ENCODE measurements at places on chromosomes 3 and 15.

DNA sequence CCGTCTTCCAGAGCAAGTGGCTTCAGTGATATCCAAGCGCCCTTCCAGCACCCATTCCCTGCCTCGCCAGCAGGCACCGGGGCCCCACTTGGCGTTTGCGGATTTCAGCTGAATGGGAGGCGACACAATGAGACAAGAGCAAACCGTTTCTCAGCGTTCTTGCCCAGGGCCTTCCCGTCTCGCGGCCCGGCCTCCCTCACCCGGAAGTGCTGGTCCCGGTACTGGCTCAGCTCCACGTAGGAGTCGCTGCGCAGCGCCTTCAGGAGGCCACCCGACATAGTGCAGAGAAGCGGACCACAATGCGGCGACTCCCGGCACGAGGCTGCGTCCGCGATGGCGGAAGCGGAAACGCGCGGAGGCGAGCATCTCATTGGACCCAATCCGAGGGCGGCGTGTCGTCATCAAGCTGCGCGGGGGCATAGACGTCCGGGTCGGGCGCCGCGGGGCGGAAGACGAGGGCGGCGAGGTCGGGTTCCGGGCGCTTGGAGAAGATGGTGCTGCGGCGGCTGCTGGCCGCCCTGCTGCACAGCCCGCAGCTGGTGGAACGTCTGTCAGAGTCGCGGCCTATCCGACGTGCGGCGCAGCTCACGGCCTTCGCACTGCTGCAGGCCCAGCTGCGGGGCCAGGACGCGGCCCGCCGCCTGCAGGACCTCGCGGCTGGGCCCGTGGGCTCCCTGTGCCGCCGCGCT, at the start of gene NCBP2:
Gene NCBP2, minus strand, starts transcription at position 303 of the 689 bp plus-strand sequence. Its CDS starts 25 bp downstream, at position 278.
- DNase-seq, result peak; percentile 95

DNA sequence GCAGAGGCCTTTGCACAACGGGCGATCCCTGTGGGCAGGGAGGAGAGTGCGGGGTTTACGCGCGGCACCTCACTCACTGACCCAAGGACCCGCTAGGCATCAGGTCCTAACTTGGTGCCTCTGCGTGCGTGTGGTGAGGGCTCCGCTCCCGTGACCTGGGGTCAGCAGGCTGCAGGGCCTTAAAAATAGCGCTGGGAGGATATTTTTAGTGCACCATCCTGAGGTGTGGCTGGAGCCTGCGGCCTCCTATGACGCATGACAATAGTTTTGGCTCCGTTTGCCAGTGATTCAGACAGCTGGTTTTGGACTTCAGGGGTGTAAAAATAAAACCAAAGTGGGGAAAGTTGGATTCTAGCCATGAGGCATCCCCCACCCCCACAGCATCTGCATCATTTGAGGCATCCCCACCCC, 139.0 kb downstream of the FAM43A start:
- DNase-seq, result no peak

DNA sequence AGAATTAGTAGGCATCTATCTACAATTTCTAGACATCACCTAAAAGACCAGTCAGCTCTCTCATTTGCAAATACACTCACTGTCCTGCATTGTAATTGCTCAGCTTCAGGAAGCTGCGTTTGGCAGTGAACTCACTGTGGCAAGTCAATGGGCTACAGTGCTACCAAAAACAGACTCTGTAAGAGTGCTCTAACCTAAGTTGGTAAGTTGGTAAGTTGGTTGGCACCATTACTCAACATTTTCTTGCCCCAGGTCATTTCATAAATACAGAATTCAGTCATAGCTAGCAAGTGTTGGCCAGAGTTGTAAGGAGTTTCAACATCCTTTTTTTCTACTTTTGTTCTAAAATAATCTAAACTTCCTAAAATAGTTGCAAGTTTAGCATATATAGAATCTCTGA, 466.3 kb downstream of the NAALADL2 start:
- DNase-seq, result no peak

DNA sequence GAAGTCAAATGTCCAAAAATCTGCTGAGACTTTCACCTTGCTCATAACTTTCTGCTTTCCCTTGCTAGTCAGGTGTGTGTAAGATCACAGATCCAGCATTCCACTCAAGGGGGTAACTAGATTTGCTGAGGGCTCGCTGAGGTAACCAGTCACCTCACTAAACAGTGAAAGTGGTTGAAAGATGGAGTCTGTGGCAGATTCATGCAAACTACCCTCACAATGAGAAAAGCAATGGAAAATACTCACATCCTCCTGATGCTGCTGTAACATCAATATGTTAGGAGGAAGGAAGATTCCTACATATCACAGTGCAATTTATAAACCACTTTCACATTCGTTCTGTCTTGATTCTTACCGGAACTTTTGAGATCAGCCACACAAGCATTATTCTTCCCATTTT, 174.3 kb upstream of the BCL6 start:
- no peak for DNase-seq

DNA sequence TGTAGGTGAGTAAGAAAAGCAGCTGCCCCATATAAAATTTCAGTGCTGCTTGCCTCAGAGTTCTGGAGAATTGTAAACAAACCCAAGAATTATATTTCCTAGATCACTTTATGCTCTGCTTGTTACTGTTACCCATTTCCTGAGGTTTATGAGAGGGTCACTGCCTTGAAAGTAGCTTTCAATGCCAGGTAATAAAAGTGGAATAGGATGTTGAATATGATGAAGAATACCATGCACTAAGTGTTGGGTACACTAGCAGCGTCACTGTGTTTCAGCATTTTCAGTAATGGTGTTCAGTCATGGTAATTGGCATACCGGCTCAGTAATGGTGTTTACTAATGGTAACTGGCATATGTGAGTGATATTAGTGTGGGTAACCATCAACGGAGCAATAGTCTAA, 449.8 kb upstream of the TPRG1 start:
- no peak for DNase-seq

DNA sequence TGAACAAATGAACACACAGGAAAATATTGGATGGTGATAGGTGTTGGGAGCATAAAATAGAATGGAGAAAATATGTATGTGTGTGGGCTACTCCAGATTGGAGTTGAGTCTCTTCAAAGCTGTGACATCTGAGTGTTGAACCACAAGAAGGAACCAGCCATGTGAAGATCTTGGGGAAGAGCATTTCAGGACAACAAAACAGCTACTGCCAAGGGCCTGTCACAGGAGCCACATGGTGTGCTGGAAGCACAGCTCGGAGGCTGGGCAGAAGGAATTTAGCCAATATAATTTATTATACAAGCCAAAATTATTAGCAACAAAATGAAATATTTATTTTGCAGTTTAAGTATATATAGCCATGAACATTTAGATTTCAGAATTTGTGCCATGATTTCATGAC, 108.3 kb upstream of the FGF7 start:
- no peak for DNase-seq

DNA sequence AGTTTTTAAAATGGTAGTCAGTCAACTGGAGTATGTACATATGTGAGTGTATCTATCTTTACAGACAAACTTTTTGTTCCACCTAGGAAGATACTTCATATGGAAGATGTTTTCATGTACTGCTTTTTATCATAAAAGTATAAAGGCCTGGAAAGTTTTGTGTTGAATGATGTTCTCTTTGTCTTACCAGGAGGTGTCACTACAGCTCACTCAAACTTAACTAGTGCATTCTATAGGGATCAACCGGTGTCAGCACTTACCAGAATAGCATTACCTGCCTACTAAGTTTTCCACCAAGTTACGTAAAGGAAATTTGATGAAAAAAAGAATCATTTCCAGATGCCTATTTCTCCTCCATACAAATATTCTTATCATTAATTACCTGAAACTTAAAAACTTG, 522.6 kb upstream of the SEMA6D start:
- no peak for DNase-seq

GRCh38 chr3:74390121-74390877, 224.2 kb downstream of the CNTN3 start:
- no peak for DNase-seq

- no peak for DNase-seq
Observed at GRCh38 chr15:27973886-27974285, 125.2 kb downstream of the OCA2 start.

- no peak for DNase-seq
Observed at GRCh38 chr15:76903251-76903681, 1.9 kb downstream of the SCAPER start.

DNA sequence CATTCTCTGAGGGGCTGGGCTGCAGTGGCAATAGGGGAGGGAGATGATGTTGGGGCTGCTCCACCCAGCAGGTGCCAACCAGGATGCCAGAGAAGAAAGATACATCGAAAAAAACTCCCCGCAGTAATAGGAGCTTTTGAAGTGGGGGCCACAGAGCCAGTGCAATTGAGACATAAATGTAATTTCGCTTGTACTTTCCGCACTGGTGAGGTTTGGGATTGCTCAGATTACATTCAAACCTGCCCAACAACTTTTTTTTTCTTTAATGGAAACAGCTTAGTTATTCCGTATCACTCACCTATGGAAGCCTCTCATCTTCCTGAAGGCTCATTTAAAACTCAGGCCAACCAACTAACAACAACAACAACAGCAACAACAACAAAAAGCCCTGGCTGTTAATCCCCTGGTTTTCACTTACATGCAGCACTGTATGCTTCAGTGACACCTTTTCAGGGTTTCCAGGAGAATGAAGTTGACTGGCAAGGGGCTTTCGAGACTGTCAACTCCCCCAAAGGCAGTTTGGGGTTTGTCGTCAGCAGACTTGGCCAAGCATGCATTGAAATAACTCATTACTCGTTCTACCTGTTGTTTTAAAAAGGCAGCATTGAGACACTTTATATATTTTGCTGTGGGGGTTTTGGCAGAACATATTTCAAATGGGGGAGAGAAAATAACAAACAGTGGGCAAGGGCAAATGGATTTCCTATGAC, 163.8 kb downstream of the EBLN2 start:
- no peak for DNase-seq

- no peak for DNase-seq
Observed at GRCh38 chr3:63966007-63966406, 53.8 kb upstream of the SCAANT1 start.

- no peak for DNase-seq
Observed at GRCh38 chr3:189756582-189757078, 125.4 kb downstream of the TP63 start.

- DNase-seq, result no peak
Observed at GRCh38 chr3:50068134-50068533, 20.6 kb upstream of the RBM5 start.

DNA sequence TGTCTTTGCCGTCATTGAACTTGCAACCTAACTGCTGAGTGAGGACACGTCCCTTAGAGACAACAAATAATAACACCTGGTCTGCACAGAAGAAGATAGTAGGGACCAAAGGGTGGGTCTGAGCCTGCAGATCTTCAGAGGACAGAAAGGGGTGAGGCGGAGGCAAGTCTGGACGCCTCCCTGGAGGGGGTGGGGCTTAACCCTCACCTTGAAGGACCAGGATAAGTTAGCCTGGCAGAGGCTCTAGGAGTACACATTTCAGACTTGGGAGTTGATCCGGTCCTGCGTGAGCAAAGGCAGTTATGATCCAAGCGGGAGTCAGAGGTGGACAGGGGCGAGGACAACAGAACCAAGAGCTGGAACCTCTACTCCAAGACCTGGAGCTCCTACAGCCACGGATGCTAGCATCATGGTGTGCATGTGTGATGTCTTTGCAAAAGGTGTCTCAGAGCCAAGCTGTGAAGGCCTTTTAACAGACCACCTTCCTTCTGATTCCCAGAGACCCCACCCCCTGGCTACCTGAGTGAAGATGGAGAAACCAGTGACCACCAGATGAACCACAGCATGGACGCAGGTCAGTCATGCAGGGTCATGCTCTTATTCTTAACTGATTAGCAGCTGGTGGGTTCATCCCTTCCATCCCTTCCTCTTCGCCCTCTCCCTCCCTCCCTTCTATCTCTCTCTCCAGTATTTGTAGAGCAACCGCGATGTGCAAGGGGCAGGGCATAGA, 88.0 kb downstream of the AAGAB start:
- DNase-seq, result no peak

DNA sequence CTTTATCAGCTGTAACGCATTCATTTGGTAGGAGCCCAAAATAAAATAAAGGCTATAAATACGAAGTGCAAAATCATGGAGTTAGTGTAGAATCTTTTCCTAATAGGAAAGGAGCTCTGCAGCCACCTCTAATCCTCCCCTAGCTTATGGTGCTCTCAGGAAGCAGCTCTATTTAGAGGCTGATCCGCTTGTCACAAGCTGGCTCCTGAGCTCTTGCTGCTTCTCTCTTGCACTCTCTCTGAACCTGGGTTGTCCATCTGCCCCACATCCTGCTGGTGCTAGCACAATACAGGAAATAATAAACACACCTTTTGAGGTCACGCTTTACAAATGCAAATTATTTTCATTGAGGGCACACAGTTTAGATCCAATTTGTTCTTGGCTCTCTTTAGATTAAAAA, 37.3 kb upstream of the BFSP2 start:
- DNase-seq, result no peak

GRCh38 chr3:30315447-30315846, 291.0 kb upstream of the TGFBR2 start:
- DNase-seq, result no peak

- no peak for DNase-seq
Observed at GRCh38 chr3:129485721-129486663, 42.4 kb upstream of the RHO start.

- no peak for DNase-seq
Observed at GRCh38 chr3:97940034-97940433, 32.2 kb downstream of the RIOX2 start.

GRCh38 chr15:99424978-99425656, 140.7 kb upstream of the MEF2A start:
- no peak for DNase-seq

DNA sequence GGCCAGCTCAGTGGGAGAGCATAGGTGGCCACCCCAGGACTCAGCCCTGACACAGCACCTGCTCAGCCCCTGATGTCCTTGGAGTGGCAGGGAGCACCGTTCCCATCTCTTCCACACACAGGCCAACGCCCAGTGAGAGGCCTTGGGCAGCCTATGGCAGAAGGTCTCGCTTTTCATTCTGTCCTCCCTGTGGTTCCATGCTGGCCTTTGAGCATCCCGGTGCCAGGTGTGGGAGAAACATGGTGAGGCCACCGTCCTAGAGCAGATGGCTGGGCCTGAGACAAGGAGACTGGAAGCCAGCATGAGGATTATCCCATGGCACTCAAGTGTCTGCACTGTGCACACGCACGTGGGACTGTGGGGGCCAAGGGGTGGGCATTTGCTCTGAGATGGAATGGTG, 25.1 kb downstream of the ADCY5 start:
- DNase-seq, result no peak

GRCh38 chr3:108110934-108111333, 20.1 kb upstream of the CD47 start:
- DNase-seq, result no peak

GRCh38 chr3:95508124-95508523, 1306.3 kb upstream of the EPHA6 start:
- DNase-seq, result no peak

- DNase-seq, result peak; percentile 10
Observed at GRCh38 chr15:40344631-40345120, 3.9 kb upstream of the CCDC9B start.

- peak; percentile 29 for DNase-seq
Observed at GRCh38 chr3:11476735-11477144, 167.0 kb downstream of the VGLL4 start.

- no peak for DNase-seq
Observed at GRCh38 chr15:97623091-97623661, 337.3 kb upstream of the ARRDC4 start.

DNA sequence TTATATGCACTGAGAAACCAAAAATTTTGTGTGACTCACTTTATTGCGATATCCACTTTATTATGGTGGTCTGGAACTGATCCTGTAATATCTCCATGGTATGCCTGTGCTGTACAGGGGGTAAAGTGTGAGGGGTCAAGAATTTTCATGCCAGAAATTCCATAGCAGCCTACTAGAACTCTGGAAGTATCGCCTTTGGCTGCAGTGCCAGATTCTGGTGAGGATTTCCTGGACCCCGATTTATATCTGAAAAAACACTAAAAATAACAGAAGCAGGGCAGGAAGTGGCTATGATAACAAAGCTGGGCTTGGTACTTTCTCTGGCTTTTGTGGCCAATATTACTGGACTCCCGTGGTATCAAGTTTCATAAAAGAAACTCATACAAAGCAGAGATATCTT, 36.4 kb downstream of the CCDC80 start:
- DNase-seq, result no peak
